ENCODE measurements at places on chromosomes 4 and X.
A peak's percentile ranks its signal among the peaks of the same experiment; 100 is the strongest.

DNA sequence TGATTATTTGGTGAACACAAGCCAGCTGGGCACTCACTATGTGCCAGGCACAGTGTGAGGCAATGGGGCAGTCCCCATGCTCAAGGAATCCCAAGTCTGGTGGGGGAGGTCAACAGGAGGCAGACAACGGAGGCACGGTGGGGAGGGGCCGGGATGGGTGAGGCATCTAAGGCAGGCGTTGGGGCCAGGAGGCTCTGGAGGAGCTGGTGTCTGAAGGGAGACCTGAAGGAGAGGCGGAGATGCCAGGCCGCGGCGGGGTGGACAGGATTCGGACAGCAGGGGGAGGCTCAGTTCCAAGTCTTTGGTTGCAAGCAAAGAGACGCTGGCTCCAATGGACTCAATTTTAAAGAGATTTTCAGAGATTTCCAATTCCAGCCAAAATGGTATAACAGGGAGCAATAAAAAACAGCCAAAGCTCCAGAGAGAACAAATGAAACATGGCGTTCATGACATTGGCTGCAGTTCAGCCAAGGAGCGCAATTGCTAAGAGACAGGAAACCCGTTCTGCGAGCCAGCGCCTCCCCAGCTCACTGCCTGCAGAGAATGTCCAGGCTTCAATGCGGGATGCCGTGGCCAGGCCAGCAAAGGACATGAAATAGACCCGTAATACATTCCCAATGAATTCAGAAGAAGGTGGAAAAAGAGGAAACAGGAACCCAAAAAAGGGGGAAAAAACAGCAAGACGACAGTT is 105.2 kb upstream of the LRPAP1 start:
- DNase-seq = no peak

DNA sequence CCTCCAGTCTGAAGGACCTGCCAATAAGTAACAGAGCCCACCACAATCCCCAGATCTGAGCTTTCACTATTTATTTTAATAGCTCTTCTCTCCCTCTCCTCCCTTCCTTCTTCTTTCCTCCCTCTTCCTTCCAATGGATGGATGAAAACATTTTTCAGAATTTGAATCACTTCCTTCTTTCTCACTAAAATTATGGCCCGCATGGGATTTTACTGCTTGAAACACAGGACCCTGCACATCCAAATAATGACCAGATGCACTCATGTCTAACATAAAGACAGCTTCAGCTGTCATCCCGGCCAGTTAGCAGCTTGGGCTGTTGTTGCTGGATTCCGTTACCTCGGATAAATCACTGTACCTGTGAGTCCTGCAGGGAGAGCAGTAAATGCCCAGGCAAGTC is 5.4 kb upstream of the PHEX start:
- DNase-seq = no peak

DNA sequence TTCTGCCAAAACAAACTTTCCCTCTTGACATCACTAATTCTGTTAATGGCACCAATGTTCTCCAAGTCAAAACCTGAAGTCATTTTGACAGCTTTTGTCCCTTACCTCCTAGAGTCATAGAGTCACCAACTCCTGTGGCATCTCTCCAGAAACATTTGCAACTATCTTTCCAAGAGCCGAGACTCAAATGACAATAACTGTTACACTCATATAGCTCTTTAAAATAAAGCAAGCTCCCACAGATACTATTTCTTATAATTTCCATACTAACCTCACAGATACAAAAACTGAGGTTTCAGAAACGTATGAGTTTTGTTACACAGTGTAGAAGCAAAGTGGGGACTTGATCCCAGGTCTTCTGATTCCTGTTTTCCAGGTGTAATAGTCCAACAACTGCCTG is 18.3 kb downstream of the GPRIN3 start:
- no peak for DNase-seq

- no peak for DNase-seq
Measured at GRCh38 chrX:46376246-46376885, 168.9 kb downstream of the ZNF674 start.

DNA sequence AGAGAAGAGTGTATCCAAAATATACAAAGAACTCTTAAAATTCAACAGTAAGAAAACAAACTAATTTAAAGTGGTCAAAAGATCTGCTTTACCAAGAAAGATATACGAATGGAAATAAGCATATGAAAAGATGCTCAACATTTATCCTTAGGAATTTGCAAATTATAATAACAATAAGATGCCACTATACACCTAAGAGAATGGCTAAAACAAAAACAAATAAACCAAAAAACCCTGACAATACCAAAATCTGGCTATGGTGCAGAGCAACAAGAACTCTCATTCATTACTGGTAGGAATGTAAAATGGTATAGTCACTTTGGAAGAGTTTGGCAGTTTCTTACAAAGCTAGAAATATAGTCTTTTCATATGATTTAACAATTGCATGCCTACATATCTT is 545.7 kb upstream of the AGA start:
- no peak for DNase-seq

GRCh38 chr4:184857441-184858121 is 31.8 kb upstream of the ACSL1 start:
- no peak for DNase-seq

DNA sequence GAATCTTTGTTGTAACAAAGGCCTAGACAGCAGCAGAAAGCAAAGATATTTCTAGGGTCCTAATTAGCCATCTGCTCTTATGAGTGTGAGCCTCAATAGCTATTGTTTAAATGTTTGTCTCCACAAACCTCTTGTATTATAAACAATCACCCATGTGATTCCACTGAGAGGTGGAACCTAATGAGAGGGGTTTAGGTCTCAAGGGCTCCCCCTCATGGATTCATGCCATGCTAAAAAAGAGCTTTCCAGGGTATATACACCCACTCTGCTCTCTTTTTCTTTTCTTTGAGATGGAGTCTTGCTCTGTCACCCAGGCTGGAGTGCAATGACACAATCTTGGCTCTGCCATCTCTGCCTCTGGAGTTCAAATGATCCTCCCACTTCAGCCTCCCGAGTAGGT is 42.1 kb downstream of the TRIM61 start:
- DNase-seq = no peak

GRCh38 chrX:64427281-64427680 is 32.0 kb upstream of the MTMR8 start:
- no peak for DNase-seq

GRCh38 chrX:15438332-15438731 is 54.1 kb upstream of the VEGFD start:
- DNase-seq = no peak

DNA sequence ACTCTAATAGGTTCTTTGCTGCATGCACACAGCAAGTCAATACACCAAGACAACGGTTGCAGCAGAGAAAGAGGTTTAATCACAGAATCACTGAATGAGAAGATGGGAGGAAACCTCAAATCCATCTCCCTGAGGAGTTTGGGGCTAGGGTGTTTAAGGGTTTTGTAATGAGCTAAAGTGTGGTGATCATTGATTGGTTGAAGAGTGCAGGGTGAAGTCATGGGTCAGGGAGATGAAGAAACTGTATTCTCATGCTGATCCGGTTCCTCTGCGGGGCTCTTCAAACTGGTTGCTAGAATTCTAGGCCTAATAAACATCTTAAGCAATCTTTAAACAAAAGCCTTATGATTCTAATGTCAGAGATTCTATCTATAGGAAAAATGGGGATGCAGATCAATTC is 432.5 kb upstream of the FAM47C start:
- no peak for DNase-seq

GRCh38 chr4:141788169-141788915 is 152.0 kb downstream of the IL15 start:
- DNase-seq = no peak

DNA sequence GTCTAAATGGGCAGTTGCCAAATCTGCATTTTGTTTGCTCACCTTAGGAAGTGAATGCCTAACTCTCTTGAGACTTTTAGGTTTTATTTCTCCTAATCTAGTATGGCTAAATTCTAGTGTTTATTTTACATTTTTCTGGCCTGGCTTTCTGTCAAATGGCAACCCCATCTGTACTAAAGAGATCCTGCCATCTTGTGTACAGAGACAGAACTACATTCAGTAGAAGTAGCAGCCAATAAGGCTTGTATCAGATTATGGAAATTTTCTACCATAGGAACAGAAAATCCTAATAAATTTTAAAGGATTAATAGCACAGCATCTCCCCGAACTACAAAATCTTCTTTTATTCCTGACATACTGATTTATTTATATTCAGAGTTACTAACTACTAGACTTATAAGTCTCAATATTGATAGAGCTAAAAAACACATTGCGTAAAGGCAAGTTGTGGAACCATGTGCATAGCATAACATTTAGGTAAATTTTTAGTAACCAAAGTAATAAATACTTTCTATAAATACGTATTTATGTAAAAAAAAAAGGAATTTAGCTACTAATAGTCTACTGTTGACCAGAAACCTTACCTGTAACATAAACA is 45.5 kb downstream of the TMEM144 start:
- DNase-seq = no peak

DNA sequence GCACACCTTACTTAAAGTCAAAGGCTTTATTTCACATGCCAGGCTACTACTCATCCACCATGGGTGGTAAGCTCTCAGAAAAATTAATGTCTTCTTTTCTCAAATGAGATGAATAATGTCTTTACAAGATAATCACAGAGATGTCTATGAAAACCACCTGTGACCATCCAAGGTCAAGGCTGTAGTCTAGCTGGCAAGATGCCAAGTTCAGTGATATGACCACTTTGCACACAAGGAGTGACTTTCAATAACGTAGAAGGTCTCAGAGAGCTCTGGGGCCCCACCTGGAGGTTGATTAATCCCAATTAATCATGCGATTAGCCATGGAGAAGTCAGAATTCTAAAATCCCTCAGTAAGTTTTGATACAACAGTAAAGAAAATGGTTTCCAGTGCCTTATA is 20.5 kb downstream of the ANOS1 start:
- DNase-seq = no peak

GRCh38 chr4:75686346-75686745 is 13.1 kb upstream of the G3BP2 start:
- no peak for DNase-seq

- DNase-seq = peak; percentile 8
Measured at GRCh38 chrX:51802917-51803688, 59.9 kb downstream of the GSPT2 start.

GRCh38 chr4:109186458-109186945 is 116.0 kb downstream of the COL25A1 start:
- DNase-seq = no peak

DNA sequence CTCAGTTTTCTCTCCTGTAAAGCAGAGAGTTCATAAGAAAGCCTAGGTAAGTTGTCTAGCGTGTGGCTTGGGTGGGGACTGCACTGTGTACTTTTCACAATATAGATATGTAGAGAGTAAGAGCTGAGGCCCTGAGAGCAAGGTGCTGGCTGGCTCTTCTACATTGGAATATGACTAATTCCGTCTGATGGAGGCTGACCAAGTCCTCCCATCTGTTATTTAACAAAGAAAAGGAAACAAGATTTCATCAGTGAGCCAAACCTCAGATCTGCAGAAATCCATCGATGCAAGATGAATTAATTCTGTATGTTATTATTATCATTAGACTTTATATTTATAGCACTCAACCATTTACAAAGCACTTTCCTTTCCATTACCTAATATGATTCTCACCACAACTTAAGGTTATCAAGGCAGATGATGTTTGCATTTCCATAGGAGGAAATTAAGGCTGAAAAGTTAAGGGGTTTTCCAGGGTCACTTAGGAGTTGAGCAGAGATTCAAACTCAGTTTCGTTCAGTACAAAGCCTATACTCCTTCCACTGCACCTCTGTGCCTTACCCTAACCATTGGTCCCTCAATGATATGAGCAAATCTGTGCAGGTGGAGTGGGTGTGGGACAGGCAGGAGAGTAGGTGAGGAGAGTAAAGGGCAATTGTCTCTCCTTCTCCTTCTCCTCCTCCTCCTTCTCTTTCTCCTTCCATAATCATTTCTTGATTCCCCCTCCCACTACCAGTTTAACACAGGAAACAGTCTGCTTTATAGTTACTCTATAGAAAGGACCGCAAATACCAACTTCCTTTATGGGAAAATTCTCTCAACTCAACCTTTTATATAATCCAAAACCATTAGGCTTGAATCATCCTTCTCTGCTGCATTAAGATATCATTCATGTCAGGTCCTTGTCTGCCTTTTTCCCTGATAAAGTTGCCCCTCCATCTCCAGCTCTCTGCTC is 27.6 kb upstream of the SRD5A3 start:
- no peak for DNase-seq

- peak; percentile 27 for DNase-seq
Measured at GRCh38 chrX:107000013-107000515, at the start of gene MORC4. Gene MORC4, minus strand, starts transcription at chrX:107000212. Its CDS starts 243 bp downstream, at chrX:106999969.

GRCh38 chrX:100409610-100410590 is at the start of gene PCDH19:
Gene PCDH19, minus strand, starts transcription at chrX:100410273. Its CDS starts 1,676 bp downstream, at chrX:100408597.
- DNase-seq = no peak

DNA sequence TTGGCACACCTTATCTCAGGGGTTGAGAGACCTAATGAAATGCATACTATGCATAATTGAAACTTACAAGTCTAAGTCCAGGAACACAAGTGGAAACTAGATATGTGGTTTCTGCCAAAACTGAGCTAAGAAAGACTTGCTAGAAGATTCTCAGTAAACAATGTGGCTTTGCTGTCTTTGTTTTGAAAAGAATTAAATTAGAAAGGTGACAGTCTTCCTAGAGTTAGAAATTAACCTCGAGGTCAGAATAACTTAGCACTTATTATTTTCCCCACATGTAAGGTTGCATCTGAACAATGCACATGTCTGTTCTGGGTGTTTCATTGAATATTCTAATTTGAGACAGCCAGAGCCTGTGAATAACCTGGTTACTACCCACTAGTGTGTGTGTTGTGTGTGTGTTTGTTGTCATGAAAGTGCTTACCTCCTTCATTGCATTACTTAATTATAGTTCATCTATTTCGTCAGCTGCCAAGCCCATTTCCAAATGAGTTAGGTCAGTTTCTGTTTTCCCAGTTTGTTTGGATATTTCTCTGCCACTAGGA is 1.5 kb downstream of the EREG start:
- no peak for DNase-seq

DNA sequence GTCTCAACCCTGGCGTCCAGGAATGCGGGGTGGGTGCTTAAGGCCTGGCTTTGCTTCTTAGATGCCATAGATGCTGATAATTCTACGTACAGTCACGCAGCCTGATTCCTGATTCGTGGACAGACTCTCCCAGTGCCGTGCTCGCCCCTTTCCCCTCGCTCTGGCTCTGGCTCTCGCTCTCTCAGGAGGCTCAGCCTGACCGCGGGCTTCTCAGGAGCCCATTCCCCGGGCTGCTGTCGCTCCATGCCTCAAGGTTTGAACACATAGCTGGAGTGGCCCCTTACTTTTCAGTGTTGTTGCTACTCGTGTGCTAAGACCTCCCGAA is 59.2 kb upstream of the ZC4H2 start:
- DNase-seq = no peak

Data from stimulated activated CD8-positive, alpha-beta memory T cell treated with anti-CD3 and anti-CD28 coated beads, Interleukin-4, amount 100 ng/mL, for 4 hours (primary cell).